ENCODE measurements at places on chromosomes 5 and 9.

DNA sequence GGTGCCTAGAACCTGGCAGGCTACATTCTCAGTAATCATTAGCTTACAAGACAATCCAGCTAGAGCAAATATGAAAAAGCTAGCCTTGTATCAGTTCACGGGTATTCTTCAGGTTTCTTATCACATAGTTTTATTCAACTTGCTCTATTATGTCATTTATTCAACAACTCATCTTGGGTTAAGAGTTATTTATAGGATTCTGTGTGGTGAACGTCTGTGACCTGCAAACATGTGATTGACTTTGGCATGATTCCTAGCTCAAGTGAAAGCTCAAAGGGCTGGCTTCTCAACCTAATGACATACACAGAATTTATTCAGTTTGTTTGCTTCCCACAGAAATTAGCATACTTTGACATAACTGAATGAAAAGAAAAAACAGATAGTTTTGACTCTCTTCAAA lies 173.1 kb downstream of the PLPPR1 start:
- no peak for DNase-seq

DNA sequence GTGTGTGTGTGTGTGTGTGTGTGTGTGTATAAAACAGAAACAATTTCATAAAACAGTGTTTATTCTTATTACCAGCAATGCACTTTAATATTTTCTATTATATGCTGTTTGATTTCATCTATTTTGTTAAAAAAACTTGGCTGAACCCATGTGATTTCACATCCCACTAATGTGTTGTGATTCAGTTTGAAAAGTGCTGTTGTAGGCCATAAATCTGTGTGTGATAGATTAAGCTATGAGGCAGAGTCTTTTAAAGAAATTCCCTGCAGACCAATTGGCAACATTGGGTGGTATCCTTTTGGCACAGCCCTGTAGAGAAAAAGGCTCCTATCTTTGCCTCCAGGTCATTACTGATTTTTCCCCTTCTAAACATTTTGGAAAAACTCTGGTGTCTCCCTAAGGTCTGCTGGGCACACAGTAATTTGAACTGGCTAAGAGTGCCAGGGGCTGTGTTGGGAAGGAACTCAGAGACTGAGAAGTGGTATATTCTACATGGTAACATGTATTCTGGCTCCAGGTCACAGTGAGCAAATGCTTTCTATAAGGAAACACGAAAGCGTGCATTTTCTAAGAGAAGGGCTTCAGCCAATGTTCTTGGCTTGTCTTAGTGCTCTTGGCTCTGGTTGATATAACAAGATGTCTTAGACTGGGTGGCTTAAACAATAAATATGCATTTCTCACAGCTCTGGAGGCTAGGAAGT lies 4.5 kb downstream of the CAMK4 start:
- no peak for DNase-seq

DNA sequence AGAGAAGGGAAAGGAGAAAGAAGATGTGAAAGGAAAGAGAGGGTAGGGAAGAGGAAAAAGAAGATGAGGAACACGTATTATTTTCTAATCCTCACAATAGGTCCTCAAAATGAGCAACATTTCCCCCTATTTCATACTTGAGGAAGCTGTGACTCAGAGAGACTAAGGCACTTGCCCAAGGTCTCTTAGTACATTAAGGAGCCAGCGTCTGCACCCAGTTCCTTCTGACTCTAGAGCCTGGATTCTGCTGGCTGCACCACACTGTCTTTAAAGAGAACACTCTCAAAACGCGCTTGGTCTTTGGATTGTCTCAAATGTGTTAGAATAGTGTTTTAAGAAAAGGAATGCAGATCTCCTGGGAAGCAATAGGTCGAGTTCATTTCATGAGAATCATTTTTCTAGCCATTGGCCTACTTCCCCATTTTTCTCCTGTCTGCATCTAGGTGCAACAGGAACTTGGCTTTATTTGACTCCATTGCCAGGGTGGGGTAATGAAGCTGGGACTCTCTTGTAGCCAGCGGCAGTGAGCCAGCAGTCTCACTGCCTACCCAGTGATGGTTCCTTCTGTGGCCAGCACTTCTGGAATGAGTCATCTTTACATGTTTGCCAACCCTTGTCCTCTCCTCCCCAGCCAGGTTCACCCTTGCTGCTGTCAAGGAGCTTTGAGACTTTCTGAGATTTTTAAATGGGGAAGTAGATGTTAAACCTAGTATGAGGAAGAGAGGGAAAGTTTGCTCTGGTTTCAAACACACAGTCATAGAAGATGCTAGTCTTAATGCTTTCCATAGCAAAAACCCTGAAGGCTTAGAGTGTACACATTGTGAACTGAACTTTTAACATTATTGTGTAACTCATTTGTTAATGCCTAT lies 82.7 kb downstream of the DOCK8 start:
- peak; percentile 43 for DNase-seq

DNA sequence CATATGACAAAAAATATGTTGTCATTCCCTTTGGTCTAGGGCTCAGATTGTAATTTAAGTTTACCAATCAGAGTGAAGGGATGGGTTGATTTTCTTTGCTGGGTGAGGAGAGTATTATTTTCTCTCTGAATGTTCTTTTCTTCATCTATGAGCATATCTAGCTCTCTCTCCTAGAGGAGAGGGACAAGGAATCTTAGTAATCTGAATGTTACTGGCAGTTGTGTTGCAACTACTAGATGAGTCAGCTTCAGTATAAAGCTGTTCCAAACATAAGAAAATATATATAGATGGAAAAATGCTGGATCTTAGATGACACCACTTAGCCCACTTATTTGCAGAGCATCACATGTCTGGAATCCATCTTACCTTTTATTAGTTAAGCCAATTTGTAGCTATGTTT lies 259.3 kb downstream of the TUSC1 start:
- DNase-seq, result no peak

DNA sequence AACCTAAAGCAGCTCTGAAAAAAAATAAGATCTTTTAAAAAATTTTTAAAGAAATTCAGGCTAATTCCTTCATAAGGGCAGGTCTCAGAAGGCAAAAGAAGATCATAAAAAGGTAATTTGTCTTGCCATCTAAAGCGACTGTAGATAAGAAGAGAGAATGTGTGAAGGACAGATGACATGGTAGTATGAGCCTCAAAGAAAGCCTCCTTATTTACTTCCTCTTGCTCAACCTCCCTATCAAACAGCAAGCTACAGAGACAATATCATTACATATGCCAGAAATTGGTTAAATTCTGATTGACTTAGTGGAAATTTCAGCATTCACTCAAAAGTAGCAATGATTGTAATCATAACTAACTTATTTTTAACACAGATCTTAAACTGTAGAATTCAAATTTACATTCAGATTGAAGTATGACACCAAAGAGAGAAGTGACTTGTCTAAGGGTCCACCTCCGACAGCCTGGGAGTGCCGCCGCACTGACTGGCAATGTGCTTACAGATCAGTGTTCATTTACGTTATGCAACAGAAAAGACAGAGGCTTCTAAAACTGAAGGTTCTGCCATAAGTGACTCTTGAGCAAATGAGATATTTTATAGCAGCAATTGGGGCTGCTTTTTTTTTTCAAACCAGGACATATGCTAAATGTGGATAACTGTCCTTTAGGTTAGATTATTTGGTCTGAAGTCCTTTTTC lies 132.0 kb downstream of the CEMIP2 start:
- no peak for DNase-seq

- no peak for DNase-seq
Observed at GRCh38 chr5:9523090-9523823, 22.6 kb downstream of the SEMA5A start.

DNA sequence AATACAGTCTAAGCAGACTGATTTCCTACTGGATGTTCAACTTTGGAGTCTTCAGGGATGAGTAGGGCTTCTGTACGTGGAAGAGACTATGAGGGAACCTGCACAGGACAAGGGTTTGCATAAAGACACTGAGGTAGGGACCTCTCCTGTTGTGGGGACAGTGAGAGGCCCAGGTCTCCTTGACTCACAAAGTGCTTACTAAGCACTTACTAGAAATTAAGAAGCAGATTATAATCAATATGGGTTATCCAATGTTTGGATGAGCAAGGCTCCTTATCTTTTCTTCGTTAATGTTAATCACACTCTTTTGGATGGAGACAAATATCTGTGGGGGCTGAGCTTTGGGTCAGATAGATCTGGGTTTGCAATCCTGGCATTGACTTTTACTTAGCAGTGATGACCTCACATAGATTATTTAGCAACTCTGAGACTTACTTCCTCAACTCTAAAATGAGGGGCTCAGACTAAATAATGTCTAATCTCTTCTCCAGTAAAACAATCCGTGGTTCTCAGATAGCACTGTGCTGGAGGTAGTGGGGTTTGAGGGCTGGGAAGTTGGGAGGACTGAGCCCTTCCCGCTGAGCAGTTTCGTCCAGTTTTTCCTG lies 45.9 kb downstream of the PDCD1LG2 start:
- DNase-seq, result no peak

- DNase-seq, result no peak
Observed at GRCh38 chr5:158979749-158980521, 119.8 kb downstream of the EBF1 start.

- no peak for DNase-seq
Observed at GRCh38 chr9:95980262-95981125, 105.0 kb downstream of the ERCC6L2 start.

GRCh38 chr9:137315581-137316011 lies 13.5 kb upstream of the NRARP start:
- DNase-seq, result no peak

DNA sequence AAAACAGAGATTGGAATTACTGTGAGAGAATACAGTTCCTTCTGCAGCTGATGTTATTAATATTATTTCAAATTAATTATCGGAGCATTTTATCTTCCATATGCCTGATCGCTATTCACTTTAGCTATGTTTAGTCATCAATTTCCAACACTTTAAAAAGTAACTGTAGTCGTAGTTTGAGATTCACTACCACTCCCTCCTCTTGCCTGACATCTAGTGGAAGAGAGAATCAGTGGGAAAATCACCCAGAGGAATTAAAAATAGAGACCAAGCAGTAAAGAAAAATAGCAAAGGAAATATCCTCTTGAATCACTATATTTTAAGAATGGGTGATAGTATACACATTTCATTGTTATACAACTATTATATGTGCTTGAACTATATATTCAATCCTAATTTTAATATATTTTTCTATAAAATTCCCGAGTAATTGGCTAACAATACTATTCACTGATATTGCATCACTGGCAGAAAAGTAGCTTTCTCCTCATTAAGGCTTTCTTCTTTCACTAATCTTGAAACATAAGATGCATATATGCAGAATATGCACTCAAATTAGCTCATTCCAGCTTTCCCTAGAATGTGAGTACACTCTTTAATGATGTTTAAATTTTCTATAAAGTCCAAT lies 708.7 kb downstream of the CDH9 start:
- no peak for DNase-seq

Measured in CD4-positive, alpha-beta T cell treated with Interleukin-17A for 4 hours (primary cell).